ENCODE measurements at places on chromosomes 5 and 9.
A peak's percentile ranks its signal among the peaks of the same experiment; 100 is the strongest.

GRCh38 chr9:87678650-87679355, 47.1 kb upstream of the CTSL start:
- DNase-seq, result peak; percentile 62

- peak; percentile 50 for DNase-seq
These were observed 2.6 kb upstream of the GCNT1 start for GRCh38 chr9:76456202-76456926.

DNA sequence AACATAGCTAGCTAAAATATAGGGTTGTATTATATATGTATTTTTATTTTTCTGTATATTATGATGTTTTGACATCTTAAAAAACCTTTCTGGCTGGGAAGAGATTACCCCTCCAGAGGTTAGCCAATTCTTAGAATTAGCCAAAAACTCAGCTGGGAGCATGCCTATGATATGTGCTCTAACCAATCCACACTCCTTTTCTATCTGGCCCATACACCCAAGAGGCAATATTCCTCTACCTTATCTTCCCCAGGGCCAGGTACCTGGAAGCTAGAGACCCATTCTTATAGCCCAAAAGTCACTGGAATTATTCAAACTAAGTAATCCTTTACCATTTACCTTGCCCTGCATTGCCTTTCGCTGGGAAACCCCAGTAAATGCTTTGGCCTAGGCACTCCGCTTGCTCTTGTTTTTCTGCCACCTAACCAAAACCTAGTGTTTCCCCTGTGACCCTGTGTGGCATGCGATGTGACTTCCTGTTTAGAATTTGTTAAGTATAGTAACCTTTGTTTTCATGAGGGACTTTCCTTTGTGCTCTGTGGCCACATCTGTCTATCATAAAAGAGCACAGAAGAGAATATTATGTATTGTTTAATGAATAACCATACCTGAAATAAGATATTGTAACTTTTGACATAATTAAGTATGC, 37.4 kb downstream of the CSNK1G3 start:
- DNase-seq, result no peak

DNA sequence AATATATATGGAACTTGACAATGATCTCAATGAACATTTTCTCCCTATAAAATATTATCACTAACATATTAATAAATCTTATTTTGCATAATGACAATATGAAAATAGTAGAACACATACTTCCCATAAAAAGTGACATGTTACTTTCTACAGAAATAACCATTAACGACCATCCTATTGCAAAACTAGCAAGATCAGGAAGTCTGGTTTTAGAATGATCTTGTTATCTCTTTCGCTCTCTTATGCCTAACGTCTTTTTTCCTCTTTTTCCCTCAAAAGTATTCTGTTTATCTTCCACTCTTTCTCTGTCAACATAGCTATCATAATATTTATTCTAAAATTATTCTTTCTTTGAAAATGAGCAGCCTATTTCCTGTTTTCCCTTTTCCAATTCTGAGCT, 21.6 kb upstream of the C5orf46 start:
- no peak for DNase-seq

DNA sequence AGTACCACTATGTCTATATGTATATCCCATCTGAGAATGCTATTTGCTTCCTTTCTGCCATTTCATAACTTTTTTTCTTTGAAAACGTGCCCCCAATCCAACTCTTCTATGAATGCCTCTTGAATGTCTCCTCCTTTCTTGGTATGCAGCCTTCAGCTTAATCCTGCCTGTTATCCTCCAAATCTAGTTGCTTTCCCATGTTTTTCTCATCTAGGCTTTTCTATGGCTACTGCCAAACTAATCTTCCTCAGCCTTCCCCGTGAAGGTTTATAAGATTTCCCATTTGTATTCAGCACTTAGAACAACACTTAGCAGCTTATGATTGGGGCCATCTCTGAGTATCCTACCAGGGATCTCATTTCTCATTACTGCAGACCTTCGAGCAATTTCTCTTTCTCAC, 2.5 kb downstream of the TGFBR1 start:
- DNase-seq, result no peak

- no peak for DNase-seq
These were observed 23.9 kb upstream of the SH3PXD2B start for GRCh38 chr5:172478256-172478655.

GRCh38 chr5:113531481-113532159, 18.1 kb downstream of the YTHDC2 start:
- no peak for DNase-seq

GRCh38 chr9:104025945-104026344, 68.2 kb upstream of the SMC2 start:
- DNase-seq, result no peak

- peak; percentile 43 for DNase-seq
These were observed 64.9 kb upstream of the ECM2 start for GRCh38 chr9:92600462-92601261.

DNA sequence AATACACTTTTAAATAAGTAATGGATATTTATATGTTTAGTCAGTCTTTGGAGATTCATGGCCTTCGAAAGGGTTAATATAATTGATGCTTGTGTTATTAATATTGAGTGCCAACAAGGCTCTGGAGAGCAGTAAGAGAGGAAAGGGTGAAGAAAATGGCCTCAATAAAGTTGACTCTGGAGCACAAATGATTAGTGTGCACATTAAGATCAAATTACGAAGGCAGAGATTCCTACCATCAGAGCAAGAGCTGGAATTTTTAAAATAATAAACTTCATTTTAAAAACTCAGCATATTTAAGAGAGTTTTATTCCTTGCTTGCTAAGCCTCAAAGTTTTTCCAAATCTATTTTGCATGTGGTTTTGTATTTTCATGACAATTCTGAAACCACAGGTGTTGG, 14.8 kb downstream of the SLC44A1 start:
- no peak for DNase-seq

DNA sequence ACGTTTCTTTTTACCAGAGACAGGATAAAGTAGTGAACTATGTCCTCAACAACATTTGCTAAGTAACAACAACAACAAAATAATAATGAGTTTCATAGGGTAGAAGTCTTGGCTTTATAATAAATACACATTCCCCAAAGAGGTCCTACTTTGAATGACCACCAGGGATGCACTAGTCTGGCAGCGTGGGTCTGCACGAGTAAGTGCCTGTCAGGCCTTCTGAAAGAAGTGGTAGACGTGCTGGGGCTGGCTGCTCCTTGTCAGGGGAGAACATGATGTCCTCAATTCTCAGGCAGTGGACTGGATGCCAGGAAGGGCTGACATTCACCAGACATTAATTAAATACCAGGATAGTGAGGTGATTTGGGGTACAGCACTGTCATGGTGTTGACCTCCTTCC, 331.1 kb downstream of the TMEM38B start:
- no peak for DNase-seq

DNA sequence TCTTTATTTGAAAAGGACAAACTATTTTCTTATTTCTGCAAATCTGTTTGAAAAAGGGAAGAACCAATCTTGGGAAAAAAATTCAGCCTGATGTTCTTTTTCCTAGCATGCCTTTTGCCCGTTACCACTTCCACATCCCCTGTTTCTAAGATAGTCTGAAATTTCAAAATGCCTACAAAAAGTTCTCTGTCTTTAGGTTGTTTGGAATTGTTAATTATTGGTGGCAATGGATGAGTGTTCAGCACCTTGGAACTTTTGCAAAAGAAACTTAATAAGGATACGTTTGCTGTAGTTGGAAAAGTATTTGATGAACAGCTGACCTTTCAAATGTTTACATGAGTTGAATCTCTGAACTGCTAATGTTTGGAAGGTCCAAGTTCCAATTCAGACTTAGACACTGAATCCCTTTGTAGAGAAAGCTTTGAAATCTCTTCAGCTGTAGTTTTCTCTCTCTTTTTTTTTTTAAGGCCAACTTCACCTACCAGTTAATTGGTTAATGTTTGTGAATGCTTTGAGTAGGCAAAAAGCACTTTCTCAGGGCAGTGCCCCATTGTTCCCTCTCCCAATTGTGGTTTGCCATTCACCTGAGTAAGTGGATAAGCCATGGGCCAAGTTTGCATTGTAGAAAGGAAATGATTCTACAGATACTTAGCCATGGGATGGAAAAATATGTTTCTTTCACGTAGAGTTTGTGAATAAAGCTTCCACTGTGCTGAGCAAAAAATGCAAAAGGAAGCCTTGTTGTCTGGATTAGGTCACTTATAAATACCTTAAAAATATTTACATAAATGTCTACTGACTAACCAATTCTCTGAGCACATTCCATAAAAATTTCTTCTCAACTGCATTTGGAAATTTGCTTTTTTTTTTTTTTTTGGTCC, 156.4 kb upstream of the ELL2 start:
- DNase-seq, result no peak

DNA sequence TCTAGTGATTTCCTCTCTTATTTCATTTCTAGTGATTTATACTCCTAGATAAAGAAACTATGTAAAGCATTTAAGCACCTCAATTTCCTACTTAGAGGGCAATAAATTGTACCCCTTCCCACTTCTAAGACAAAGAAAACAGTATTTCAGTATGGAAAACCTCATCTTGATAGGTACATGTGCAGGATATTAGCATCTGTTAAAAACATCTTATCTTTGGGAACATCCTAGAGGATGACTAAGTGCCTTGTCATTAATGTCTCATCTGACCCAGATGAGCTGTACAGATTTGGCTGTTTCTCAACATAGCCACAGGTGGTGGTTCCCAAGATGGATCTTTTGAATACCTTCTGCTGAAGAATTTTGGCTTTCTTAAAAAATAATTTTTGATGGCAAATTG, 5.7 kb downstream of the MEGF10 start:
- DNase-seq, result peak; percentile 78

DNA sequence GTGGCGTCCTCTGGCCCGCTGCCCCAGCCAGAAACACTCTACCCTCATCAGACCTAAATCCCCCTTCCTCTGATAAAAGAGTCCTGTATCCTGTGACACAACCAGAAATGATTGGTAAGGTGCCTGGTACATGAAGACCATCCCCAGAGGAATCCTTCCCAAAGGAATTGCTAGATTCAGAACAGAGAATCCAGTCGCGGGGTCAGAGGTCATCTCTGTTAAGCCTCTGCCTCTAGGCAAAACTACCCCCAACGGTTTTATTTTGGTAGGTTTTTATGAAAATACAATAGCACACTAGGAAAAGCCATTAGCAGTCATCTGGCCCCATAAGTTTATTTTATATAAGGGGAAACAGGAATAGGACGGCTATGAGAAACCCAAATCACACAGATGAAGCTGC, 102.4 kb upstream of the HAND1 start:
- DNase-seq, result no peak

DNA sequence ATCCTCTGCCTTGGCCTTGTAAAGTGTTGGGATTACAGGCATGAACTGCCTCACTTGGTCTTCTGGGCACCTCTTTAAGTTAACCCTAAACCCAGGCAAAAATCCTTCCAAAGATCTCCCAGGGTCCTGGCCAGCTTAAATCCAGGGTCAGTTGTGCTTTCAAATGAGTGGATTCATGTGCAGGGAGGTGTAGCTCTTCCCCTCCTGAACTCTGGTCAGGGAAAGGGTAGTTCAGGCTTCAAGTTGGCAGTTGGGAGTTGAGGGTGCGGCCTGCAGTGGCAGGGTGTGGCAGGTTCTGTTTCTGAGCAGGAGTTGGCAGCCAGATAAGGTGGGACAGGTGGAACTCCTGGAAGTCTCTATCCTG, 3.6 kb downstream of the HNRNPAB start:
- no peak for DNase-seq

DNA sequence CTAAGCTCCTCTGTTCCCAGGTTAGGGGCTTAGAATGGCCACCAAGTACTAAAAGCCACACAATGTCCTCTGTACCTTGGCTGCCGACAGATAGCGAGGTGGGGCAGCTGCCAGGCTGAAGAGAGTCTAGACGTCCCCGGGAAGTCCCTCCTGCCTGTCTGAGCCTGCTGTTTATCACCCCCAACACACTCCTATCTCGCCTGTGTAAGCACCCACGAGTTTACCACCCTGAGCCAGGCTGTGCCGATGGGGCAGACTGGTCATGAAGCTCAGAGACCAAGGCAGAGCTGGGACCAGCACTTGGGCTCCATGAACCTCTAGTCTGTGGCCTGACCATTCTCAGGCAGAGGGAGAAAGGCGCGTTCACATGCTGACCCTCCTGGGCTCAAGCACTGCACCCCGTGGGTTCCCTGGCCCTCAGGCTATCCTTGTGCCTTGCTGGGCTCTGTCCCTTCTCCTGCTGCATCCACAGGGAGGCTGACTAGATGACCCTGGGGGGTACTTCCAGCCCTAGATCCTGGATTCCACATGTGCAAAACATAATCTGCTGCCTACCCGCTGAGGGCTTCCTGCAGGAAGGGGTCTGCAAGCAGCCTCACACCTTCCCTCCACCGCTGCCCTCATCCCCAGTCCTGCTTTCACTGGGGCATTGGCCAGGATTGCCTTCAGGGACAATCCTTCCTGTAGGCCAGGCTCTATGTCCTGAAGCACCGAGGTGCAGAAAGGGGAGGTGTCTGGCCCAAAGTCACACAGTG, 18.6 kb upstream of the SLC25A51 start:
- DNase-seq, result no peak

DNA sequence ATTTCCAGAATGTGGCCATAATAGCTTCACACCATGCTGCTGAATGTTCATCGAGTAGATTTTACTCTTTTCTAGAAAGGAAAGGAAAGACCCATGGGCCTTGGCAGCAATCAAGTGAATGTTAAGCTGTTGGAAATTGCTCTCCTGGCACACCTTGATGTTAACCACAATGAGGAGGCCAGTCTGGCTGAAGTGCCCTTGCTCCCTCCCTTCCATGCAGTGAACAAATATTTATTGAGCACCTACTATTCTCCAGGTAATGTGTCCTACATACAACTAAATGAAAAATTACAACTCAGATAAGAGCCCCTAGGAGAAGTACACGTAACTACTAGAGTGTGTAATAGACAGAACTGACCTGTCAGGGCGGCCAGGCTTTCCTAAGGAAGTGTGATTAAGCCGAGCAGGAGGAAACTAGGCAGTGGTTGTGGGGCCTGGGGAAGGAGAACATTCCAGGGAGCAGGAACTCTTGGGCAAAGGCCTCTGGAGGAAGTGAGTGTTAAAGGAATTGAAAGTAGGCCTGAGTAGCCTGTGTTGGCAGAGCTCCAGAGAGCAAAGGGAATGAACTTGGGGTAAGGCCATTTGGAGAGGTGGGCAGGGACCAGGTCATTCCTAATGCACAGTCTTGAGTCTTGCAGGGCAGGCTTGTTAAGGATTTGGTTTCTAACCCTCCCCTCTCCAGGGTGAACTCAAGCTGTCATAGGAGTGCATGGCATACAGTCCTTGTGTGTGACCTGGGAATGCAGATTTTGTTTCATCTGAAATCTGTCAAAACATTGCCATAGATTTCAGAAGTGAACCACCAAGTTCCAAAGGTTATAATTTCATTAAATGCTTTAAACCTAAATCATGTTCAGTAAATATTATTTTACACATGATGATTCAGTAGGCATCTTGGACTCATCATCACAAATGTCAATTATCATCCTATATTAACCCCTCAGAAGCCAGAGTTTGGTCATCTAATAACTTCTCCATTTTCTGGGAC, 9.0 kb upstream of the ZSWIM6 start:
- DNase-seq, result no peak

- no peak for DNase-seq
These were observed 313.5 kb downstream of the ICE1 start for GRCh38 chr5:5736007-5736406.

GRCh38 chr5:157548513-157549282, 26.9 kb downstream of the ADAM19 start:
- peak; percentile 77 for DNase-seq

DNA sequence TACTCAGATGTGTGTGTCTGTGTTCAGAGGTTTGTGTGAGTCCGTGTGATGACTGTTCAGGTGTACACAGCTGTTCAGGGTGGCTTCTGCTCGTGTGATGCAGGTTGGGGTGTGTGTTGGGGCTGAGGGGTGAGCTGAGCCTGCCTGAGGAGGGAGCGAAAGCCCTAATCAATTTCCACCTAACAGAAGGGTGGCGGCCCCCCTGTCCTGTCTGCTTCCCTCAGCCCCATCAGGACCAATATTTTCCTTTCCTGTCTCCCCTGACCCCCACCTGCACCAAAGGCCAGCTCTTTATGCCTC, 30.2 kb downstream of the LHX2 start:
- no peak for DNase-seq

Data from brain microvascular endothelial cell (primary cell).